ENCODE measurements at places on chromosomes 12 and 14.
A peak's percentile ranks its signal among the peaks of the same experiment; 100 is the strongest.

DNA sequence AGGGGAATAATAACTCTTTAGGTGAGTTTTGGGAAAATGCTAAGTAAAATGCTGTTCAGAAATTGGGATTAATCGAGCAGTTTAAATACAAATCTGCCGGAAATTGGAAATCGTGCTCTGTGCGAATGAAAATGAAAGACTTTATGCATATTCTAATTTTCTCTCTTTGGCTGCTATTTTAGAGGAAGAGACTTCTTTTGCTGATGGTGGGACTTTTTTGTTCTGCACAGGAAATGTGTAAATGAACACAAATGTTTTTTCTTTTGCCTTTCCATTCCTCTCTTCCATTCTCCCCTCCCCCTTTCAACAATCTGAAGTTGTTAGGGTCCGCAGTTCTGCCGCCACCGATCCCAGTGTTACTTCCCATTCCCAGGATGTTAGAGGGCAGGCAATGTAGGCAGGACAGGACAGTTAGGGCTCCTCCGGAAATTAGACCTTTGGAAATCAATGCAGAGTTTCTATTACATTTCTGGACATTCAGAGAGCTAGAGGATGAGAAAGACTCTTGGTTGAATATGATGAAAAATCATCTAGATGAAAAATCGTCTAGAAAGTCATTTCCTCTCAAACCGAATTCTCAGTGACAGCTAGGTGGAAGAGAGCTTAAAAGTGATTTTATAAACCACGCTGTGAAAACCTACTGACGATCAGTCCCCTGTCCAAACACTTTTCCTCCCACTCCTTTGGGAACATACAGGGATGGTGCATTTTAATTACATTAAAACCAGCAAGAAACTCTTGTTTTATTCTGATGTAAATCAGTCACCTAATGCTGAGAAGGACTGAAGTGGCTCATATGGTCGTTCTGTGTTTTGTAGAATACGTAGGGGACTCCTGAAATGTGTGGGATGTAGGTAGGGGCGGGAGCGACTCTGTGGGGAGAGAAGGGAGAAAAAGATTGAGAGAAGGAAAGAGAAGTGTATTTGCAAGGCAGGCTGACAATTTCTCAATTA lies 17.8 kb downstream of the FOXG1 start:
- no peak for DNase-seq

DNA sequence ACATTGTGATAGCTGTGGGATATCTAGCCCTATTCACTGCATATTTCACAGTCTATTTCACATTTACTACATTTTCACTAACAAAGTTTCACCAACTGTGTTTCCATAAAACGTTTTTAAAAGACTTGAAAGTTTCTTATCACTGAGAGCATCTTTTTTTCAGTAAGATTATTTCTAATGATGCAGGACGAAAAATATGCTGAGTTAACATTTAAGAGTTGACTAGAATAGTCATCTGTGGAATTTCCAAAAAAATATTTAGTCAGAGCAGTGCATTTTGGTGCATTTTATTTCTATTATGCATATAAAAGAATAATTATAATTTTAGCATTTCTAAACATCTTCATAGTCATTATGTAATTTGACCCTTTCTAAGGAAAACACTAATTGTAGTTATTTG lies 143.8 kb upstream of the CLEC14A start:
- DNase-seq: no peak

DNA sequence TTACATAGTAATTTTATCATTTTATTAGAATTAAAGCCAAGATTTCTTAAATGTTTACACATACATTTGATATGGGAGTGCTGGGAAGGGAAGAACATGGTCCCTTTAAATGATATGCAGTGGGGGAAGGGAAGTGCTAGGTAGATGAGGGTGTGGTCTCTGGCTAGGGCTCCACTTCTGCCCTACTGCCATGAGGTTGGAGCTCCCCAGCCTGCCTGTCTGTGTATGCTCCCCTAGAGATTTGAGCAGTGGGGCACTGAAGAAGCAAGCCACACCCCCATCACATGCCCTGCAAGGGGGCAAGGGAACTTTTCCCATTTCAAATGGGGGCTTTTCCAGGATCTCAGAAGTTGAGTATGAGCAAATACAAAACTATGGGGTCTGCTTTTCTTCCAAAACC lies 25.5 kb downstream of the CLECL1 start:
- no peak for DNase-seq

DNA sequence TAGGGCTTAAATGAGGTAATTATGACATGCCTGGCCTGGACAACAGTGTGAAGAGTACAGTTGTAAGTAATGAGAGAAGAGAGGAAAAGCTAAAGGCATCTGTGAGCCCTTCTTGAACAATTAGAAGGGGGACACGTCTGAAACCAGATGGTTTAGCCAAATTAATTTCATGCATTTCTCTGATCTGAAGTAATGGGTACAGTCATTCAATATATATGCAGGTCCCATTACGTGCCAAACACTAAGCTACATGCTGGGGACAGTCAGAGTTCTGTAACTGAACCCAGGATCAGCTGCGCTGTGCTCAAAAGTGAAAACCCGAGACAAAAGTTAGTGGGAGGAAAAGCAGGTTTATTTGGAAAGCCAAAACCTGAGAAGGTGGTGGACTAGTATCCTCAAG lies 207.2 kb upstream of the TMTC1 start:
- no peak for DNase-seq

GRCh38 chr12:67994046-67994445 lies 4.8 kb downstream of the IFNG-AS1 start:
- no peak for DNase-seq

DNA sequence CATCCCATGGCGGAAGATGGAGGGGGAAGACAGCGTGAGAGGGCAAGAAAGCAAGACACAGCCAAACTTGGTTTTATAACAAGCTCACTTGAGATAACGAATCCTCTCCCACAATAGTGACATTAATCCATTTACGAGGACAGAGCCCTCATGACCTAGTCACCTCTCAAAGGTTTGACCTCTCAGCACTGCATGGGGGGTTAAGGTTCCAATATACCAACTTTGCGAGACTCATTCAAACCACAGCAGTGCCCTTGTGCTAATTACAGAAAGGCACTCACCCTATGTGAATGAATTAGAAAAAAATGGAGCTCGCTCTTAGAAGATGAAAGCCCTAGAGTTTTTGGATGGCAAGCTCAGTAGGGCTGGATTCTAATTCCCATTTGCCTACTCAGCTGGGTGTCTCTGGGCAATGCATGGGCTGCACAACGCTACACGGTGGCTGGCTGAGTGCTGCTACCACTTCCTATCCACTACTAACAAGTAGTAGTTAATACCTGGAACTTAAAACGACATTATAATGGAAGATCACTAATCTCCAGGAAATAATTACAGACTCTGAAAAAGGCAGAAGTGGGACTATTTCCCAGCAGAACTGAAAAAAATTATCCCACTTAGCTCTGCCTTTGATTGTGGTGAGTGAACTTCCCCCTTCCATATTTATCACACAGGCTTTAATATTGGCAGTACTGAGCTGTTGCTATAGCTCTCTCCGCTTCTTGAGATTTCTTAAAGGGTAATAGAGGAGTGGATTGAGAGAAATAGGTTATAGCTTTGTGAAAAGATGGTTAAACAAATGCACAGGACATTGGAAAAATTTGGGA lies 27.5 kb downstream of the TESPA1 start:
- DNase-seq: no peak

DNA sequence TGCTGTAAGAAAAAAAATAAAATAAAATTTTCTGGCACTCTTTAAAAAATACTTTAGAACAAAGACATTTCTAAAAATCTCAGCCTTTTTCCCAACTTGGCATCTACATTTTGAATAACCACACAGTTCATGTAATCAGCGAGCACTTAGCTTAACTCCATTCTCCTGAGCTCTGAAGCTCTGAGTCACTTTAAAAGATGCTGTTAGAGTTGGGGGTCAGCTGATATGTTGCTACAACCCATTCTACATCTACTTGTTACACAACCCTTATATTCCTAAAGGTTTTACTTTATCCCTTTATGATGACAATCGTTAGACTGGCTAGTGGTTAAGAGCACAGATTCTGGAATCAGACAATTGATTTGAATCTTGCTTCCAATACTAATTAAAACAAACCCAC lies 48.3 kb downstream of the SLC41A2 start:
- no peak for DNase-seq

- peak; percentile 37 for DNase-seq
Observed at GRCh38 chr12:67649261-67649569, 670 bp downstream of the DYRK2 start.

- no peak for DNase-seq
Observed at GRCh38 chr12:39122562-39123204, 217.3 kb upstream of the CPNE8 start.

GRCh38 chr12:14588571-14588970 lies 20.9 kb upstream of the PLBD1 start:
- no peak for DNase-seq

DNA sequence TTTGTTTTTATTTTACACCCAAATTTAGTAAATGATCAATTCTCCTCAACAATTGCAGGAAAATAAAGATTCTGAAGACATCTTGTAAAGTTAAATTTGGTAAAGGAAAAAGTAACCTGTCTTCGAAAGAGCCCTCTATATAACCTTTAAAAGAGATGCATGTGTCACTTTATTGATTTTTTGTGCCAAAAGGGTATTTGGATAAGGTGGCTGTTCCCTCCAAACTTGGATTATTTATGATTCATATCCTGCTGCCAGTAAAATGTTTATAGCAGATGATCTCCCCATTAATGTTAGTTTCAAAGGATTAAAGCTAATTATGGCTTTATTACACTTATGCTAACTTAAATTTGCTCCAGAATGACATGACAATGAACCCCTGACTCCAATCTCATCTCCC lies 98.8 kb downstream of the DUSP6 start:
- DNase-seq: no peak

DNA sequence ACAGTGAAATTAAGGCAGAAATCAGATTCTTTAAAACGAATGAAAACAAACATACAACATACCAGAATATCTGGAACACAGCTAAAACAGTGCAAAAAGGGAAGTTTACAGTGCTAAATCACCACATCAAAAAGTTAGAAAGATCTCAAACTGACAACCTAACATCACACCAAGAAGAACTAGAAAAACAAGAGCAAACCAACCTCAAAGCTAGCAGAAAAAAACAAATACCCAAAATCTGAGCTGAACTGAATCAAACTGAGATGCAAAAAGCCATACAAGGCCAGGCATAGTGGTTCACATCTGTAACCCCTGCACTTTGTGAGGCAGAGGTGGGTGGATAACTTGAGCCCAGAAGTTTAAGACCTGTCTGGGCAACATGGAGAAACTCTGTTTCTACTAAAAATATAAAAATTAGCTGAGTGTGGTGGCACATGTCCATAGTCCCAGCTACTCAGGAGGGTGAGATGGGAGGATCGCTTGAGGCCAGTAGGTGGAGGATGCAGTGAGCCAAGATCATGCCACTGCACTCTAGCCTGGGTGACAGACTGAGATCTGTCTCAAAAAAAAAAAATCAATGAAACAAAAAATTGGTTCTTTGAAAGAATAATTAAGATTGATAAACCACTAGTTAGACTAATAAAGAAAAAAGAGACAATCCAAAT lies 33.2 kb upstream of the LDHB start:
- no peak for DNase-seq

- DNase-seq: no peak
Observed at GRCh38 chr14:99668307-99669295, 15.5 kb upstream of the CYP46A1 start.

GRCh38 chr12:53190108-53190729 lies 9.5 kb upstream of the CSAD start:
- peak; percentile 67 for DNase-seq

- no peak for DNase-seq
Observed at GRCh38 chr12:9634177-9634803, 26.6 kb upstream of the KLRB1 start.

DNA sequence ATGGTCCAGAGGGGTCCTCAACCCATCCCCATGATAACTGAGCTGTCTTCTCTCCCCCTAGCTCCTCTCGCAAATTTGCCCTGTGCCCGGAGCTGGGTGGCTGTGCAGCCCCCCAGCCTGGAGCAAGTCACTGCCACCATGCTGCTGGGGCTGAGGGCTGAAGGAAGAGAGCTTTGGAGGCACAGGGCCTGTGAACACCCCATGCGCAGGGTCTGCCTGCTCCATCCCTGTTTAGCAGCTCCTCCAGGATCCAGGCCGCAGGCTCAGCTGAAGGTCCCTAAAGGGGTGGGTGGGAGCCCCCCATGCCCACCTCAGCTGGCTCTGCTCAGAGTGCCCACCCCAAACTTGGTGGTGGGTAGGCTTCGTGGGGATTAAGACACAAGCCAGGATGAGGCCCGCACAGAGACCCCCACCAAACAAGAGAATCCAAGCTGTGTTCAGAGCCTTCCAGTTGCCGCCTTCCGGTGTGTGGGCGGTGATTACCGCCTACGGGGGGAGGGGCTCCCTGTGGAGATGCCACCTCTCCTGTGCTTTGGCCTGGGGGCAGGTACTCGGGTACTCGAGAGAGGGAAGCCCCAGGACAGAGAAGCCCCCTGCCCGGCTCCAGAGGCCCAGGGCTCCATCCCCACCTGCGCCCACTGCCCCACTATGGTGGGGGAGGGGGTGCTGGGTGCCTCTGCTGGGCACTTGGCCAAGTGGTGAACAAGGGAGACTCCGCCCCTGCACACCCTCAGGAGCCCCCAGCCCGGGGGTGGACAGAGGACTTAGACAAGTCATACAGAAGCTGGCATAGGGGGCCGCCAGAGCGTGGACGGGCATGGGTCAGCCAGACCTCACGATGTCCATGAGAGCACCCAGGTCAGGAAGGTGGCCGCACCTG lies 1.4 kb upstream of the JAG2 start:
- no peak for DNase-seq

DNA sequence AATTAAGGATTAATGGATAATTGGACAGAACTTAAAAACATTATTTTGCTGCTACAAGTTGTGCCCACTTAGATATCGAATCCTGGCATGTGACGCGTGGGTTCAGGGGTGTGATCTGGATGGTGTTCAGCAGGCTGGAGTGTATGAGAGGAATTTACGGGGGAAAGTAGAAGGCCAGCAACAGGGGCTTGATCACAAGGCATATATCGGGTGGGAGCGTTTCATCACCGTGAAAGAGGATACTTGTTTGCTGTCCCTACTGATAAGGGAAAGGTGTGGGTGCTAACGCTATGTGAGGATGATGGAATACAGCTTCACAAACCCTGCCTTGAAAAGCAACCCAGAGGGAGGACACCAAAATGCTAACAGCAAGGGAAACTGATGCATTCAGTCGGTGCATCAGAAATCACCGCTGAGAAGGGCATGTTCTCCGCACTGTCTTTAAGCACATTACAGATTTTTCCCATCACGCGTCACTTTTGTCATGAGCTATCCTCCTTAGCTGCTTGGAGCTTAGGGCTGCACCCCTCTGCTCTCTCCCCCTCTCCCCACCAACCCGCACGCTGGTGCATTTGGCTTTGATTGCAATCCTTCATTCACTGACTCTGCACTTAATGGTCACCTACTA lies 13.4 kb downstream of the HHIPL1 start:
- no peak for DNase-seq

GRCh38 chr12:9810671-9811070 lies 16.6 kb upstream of the KLRF1 start:
- DNase-seq: no peak

GRCh38 chr12:50988871-50989270 lies 36.5 kb downstream of the HIGD1C start:
- DNase-seq: no peak

GRCh38 chr14:101101456-101102056 lies 198.0 kb upstream of the RTL1 start:
- DNase-seq: no peak
